Hematopoietic multipotent progenitor cell treated with erythropoietin and hydrocortisone succinate and interleukin-3 and kit ligand, for 4 days (in vitro differentiated cells): ENCODE measurements at places on chromosomes 3 and 15.

DNA sequence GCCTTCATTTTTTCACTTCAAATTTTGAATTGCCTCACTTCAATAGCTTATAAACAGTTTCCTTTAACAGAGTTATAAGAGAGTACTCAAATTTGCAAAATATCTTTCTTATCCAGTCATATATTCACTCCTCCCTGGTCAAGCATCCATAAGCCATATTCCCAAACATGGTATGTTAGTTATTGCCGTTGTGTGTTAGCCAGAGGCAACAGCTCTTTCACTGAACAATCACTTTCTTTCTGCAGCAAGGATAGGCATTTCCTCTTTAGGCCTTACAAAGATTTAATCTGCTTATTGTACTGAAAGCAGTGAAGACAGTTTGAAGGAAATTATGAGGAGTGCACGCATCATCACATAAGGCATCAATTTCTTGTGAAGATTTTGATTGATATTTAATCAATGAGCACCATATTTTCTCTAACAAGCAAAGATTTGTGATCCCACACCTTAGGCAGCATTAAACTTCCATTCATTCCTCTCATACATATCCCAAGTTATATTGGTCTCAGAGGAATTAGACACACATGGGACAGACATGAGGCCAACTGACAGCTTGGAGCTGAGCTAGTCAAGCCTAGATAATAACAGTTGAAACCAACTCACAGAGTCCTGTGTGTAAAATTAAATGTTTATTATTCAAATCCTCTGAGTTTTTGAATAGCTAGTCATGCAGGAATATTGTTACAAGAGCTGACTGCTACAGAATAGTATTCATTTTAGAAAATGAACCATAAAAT is 80.0 kb upstream of the EPHA6 start:
- no peak for DNase-seq

- DNase-seq = peak; percentile 34
Observed at GRCh38 chr3:120092474-120092873, 1.8 kb downstream of the GSK3B start.

GRCh38 chr3:142523921-142524566 is 54.5 kb downstream of the ATR start:
- DNase-seq = peak; percentile 14

DNA sequence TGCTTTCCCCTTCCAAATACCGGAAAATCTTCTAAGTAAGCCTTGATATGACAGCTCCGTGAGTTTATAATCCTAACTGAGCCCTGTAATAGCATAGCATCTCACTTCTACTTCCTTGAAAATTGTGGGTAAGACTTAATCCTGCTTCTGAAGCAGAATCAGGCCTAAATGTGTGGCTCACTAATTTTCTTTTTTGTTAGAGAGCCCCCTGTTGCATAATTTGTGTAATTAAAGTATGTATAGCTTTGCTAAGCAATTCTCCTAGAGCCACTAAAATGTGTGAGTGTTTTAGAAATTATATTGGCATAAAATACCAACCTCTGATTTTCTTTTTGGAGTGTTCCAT is 304.4 kb downstream of the FGF12 start:
- peak; percentile 34 for DNase-seq

DNA sequence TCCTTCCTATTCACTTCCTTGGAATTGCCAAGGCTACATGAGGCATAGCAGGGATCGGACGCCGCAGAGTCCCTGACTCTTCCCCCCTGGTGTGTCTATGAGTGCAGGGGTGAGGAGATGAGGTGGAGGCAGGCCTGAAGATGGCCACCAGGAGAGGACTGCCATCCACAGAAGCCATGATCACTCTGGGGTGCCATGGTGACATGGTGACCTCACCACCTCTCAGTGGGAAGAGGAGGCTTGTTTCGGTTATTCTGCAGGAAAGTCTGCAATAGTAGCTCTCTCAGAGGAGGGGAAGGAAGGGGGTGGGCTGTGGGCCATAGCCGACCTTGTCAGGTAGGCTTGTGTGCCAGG is 57.0 kb upstream of the LIMD1 start:
- no peak for DNase-seq

DNA sequence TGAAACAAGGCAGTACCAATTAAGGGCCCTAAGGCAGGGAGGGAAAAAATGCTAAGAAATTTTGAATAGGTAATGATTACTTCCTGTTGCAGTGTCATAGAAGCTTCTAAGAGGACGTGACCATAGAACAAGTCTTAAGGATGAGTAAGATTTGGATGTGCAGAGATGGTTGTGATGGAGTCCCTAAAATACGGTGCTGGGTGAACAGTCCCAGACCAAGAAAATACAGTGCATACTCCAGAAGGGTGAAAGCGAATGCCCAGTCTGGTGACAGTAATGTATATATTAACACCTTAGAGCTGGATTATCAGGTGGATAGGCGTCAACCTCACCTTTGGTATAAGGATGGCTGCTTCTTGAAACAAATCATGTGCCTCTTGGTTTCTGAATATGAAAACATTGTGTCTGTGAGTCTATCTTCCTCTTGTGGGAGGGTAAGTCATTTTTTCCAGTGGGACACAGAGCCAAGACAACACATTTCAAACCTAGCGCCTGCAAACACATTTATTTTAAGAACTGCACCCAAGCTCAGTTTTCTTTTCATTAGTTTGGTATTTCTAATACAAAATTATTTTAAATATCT is 101.2 kb upstream of the TP63 start:
- no peak for DNase-seq

DNA sequence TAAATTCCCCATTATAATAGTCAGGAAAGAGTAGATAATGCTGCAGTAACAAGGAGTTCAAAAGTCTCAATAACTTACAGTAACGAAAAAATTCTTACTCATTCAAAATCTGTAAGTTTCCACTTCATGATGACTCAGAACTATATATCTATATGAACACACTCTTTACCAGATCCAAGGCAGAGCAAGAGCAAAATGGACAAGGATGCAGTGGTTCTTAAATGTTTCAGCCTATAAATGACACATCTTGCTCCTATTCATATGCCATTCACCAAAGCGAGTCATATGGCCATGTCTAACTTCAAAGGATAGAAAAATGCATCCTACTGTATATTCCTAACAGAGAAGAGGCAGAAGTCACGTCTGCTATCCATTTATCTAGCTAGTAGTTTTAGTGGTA is 787.7 kb downstream of the NAALADL2 start:
- no peak for DNase-seq

DNA sequence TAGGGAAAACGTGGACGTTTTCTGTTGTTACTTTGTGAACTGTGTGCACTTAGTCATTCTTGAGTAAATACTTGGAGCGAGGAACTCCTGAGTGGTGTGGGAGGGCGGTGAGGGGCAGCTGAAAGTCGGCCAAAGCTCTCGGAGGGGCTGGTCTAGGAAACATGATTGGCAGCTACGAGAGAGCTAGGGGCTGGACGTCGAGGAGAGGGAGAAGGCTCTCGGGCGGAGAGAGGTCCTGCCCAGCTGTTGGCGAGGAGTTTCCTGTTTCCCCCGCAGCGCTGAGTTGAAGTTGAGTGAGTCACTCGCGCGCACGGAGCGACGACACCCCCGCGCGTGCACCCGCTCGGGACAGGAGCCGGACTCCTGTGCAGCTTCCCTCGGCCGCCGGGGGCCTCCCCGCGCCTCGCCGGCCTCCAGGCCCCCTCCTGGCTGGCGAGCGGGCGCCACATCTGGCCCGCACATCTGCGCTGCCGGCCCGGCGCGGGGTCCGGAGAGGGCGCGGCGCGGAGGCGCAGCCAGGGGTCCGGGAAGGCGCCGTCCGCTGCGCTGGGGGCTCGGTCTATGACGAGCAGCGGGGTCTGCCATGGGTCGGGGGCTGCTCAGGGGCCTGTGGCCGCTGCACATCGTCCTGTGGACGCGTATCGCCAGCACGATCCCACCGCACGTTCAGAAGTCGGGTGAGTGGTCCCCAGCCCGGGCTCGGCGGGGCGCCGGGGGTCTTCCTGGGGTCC is at the start of gene TGFBR2:
Gene TGFBR2 (plus strand): TSS at position 301 of the 731 bp plus-strand sequence. CDS start 283 bp downstream, at position 584.
- peak; percentile 98 for DNase-seq

DNA sequence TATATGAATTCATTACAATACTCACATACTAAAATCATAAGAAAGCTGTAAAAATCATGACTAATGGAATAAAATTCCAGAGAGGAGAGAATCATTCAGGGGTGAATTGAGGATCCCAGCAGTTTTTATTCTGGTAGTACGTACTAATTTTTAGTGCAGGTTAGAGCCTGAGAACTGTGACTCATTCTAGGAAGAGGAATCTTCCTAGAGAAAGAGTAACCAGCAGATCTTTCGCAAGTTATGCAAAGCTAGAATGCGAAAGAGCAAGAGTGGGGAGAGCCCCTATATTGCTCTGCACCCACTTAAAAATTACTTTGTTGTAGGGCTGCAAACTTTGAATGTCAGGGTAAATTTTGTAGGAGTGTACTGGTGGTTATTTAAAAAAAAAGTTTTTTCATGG is 303.6 kb upstream of the ARPP21 start:
- no peak for DNase-seq

- DNase-seq = no peak
Observed at GRCh38 chr3:72301779-72302178, 516.8 kb upstream of the PROK2 start.
